Stimulated activated CD8-positive, alpha-beta memory T cell treated with anti-CD3 and anti-CD28 coated beads, Interleukin-7, amount 100 ng/mL, for 1 hour (primary cell): ENCODE measurements at places on chromosomes 3 and 15.

GRCh38 chr15:89812011-89812846, 2.4 kb downstream of the ANPEP start:
- DNase-seq = no peak

DNA sequence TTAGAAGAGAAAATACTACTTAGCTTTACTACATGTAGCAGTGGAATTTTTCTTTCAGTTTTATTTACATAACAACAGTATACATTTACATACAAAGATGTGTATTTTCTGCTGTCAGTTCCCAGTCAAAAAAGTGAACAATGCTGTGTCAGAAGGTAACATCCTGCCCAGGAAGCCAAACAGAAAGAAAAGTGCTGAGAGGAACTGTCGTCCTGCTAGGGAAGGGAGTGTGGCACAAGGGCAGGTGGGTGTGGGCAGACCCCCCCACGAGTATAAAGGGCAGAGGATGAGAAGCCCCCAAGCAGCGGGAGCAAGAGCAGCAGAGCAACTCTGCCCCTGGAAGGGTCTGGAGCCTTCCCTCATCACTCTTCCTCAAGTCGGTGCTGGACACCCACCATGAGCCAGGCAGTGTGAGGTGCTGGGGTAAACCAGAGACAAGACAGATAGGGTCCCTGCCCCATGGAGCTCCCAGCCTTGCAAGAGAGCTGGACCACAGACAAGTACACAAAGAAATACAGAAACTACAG, 39.7 kb downstream of the TBC1D2B start:
- no peak for DNase-seq

- DNase-seq = no peak
Measured at GRCh38 chr3:150762662-150763121, 277 bp downstream of the SIAH2 start.

DNA sequence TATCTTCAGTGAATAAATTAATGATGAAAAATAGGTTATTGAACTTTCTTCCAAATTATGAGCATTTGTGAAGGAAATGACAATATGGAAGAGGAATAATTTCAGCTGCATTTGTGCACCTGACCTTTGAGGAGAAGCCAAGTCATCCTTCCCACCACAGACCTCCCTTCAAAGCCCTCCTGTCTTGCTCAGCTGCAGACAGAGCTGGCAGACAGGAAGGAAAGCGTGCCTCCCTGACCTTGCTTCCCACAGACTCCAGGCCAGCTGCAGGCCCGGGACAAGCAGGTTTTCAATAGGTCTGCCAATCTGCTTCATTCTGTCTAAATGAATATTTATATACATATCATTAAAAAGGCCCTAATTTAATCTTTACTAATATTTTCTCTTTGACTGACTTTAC, 152.9 kb upstream of the RBMS3 start:
- DNase-seq = no peak

DNA sequence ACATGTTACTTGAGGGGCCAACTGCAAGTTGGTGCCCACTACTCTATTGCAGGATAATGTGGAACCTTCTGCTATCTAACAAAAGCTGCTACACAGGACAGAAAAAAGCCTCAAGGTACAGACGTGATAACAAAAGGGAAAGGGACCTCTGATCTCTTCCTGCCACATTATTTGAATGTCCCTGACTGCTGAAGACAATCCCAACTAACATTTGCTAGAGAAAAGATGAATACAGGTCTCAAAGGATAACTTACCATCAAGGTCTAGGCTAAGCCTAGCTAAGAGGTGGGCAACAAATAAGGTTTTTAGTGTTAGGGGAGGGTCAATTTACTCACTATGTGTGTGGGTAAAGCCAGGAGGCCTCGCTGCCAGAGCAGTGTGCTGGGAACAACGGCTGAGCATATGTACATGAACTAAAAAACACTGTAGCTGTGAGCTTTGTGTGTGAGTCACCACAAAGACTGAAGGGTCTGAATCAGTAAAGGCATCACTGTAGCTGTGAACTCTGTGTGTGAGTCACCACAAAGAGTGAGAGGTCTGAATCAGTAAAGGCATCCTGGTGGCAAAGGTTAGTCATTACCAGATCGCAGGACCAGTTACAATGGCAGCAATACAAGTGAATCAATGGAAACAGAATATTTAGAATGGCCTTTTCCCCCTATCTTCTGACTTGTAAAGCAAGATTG, 111.7 kb downstream of the LMLN start:
- DNase-seq = no peak
